NCI-H748 treated with DMSO at 0.1 percent for 48 hours (cell line): ENCODE measurements at places on chromosomes 1 and 21.
A peak's percentile ranks its signal among the peaks of the same experiment; 100 is the strongest.

GRCh38 chr21:32794644-32795079 lies 23.1 kb upstream of the PAXBP1 start:
- DNase-seq: no peak

- no peak for DNase-seq
Observed at GRCh38 chr1:223445402-223445801, 52.2 kb downstream of the CCDC185 start.

DNA sequence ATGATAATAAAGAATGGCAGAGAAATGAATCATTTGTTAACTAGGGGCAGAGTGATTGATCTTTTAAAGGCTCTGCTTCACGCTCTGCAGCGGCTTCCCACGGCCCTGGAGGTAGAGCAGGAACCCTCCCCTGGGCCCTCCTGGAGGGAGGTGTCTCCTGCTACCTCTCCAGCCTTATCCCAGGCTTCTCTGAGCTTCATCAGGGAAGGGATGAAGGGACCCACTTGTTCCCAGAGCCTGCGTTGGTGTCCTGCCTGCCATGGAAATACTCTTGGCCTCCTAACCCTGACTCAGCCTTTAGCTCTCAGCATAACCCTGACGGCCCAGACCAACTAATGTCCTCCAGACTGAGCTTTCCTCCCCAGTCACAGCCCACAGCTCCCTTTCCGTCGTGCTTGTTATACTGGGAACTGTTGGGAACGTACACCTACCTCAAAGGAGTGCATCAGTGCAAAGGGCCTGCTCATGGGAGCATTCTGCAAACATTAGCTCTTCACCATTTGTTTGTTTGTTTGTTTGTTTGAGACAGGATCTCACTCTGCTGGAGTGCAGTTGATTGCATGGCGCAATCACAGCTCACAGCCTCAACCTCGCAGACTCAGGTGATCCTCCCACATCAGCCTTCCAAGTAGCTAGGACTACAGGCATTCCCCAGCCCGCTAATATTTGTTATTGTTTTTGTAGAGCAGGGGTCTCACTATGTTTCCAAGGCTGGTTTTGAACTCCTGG lies 17.4 kb upstream of the HNRNPU start:
- DNase-seq: no peak

GRCh38 chr21:27047283-27047657 lies 80.4 kb upstream of the ADAMTS5 start:
- DNase-seq: no peak

- DNase-seq: no peak
Observed at GRCh38 chr1:153921080-153921802, 1.5 kb downstream of the GATAD2B start.

DNA sequence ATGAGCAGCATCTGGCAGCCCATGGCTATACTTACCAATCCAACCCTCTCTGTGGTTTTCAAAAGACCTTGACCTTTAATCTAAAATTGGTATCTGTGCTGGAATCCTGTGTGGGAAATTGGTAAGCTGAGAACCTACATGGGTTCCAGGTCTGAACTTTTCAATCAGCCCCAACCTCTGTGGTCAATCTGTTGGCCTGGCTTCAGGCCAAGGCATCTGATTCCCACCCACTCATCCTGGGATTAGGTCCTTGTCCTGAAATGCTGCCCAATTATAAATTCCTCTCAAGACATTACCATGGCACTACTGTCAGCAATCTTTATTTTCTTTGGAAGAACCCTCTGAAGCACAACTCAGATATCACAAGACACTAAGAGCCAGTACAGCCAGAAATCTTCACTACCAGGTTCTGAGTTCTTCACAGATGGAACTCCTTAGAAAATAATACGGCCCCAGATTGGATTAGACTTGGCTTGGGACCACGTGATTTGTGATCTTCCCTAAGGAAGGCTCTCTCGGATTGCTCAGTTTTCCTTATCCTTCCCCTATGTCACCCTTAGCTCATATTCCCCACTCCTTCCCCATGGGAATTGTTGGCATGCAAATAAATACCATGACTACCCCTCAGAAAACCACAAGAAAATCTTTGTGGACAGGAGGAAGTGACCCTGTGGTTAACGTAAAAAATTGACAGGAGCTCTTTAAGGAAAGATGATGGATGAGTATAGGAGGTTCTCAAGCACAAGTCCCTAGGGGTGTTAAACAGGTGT lies 207.9 kb upstream of the ST6GALNAC5 start:
- no peak for DNase-seq

- no peak for DNase-seq
Observed at GRCh38 chr1:203197625-203198024, 11.1 kb upstream of the CHI3L1 start.

GRCh38 chr1:30875197-30875596 lies 33.4 kb downstream of the SDC3 start:
- no peak for DNase-seq

DNA sequence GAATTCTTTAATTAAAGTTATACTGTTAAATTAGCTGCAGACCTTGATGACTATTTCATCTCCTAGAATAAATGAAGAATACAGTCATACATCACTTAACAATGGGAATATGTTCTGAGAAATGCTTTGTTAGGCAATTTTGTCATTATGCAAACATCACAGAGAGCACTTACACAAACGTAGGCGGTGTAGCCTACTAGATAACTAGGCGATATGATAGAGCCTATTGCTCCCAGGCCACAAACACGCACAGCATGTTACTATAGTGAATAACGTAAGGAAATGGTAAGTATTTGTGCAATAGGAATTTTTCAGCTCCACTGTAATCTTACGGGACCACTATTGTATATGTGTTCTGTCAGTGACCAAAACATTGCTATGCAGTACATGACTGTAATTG lies 37.6 kb upstream of the DESI2 start:
- no peak for DNase-seq

DNA sequence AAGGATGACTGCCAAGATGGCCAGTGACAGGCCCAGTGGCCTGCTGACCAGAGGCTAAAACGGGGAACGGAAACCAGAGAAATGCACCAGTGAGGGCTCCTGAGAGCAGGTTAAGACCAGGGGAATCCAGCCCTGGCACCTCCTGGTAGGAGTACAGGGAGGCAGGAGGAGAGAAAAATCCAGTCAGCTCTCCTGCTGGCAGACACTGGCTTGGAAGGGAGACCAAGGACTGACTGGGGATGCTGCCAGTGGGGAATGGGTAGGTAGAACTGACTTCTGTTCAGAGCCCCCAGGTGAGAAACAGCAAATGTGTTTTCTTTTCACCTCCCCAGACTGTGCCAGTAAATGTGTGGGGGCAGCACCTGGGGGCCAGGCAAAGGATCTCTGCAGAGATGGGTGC lies 27.7 kb upstream of the CRNN start:
- DNase-seq: no peak

DNA sequence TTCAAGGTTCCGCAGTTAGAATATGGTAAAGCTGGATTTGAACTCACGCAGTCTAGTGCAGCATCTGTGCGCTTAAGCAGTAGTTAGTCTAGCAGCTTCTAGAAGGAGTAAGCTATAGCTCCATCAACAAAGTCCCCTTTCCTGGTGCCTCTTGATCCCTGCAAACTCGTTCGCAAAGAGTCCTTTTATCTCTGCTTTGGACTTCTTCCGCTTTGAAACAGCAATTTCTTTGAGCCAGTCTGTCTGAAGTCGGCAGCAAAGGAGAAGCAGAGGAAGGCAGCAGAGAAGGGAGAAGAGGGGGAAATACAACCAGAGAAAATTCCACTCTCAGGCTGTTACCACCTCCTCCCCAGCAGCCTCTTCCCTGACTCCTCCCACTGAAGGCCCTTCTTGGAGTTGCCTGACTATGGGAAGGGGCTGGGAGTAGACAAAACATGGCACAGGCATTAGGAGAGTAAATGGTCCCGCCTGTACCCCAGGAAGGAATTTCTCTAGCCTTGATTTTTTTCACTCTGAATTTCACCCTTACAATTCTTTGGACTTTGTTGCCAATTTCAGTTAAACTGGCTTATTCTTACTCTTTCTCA lies 25.9 kb downstream of the HSD3B2 start:
- DNase-seq: no peak

GRCh38 chr1:8866173-8866791 lies 12.2 kb downstream of the ENO1 start:
- DNase-seq: no peak

- DNase-seq: peak; percentile 83
Observed at GRCh38 chr1:50422946-50423669, at the start of gene DMRTA2. Gene DMRTA2 (minus strand): TSS chr1:50423443. CDS start chr1:50421536, 1,907 bp downstream.
